ENCODE measurements at places on chromosomes 7 and 10.

DNA sequence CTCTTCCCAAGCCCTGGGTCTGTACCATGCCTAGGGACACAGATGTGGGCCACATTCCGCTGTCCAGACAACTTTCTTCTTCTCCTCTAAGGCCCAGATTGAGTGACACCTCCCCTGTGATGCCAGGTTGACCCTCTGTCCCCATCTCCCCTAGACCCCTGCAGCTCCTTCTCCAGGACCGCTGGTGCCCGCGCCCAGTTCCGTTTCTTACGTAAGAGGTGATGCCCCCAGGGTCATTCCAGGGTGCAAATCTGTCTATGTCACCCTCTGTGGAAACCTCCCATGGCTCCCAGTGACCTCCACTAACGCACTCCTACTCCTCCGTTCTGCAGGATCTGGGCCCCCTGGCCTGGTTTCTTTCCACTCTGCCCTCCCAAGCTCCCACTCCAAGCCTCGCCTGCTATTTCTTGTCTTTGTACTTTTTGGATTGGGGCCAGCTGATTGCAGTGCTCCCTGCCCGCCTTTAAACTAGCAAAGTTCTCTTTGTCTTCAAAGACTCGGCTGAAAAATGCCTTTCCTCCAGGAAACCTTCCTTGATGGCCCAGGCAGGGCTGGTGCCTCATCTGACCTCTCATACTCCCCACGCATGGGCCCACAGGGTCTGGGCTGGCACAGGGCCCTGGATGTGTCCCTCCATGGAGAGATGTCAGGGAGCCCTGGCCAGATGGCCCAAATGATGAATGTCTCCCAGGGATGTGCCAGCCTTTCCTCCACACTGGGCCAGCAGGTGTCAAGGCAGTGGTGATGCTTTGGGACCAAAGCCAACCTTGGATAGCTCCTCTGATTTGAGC is 21.3 kb upstream of the ELN start:
- no peak for DNase-seq

GRCh38 chr7:152596824-152597223 is 79.1 kb downstream of the XRCC2 start:
- no peak for DNase-seq

GRCh38 chr7:96100737-96101136 is 221.2 kb downstream of the SLC25A13 start:
- no peak for DNase-seq

GRCh38 chr10:30114881-30115625 is 55.7 kb upstream of the JCAD start:
- DNase-seq, result no peak

- DNase-seq, result no peak
Measured at GRCh38 chr7:69962186-69963065, 364.2 kb downstream of the AUTS2 start.

DNA sequence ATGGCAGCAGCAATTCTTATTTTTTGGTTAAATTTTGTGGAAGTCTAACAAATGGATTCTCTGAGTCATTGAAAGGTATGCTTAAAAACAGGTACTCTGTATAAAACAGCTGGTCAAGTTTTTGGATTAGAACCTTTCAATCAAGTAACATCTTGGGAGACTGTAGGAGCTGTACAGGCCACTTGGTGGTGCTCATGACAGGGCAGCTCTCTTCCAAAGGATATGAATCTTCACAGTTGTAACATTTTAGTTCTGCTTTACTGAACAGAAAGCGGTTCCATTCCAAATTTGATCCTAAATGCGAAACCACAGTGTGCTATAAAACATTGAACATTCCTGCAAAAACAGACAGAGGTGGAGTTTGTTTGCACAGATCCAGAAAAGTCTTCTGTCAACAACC is 44.5 kb upstream of the AGR3 start:
- DNase-seq, result no peak

DNA sequence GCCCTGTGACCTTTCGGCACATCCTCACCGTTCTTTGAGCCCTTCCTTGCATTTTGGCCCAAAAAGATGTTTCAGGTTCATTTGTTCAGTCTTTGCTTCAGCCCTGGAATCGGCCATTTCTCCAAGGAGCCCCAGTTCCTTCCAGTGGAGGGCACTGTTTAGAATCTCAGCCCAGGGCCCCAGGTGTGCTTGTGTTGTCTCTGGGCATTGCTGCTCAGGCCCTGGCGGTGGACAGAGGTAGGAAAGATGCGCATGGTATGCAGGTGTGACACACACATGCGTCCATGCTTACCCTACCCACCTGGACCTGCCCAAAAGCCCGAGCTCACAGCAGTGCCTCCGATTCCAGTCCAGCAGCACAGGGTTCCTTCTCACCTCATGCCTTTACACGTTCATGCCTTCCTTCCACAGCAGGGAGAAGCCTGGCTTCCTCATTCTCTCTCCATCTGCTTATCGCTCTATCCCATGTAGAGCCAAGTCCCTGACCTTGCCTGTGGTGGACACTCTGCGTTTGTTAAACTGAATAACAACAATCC is 70.6 kb downstream of the LHPP start:
- DNase-seq, result no peak

DNA sequence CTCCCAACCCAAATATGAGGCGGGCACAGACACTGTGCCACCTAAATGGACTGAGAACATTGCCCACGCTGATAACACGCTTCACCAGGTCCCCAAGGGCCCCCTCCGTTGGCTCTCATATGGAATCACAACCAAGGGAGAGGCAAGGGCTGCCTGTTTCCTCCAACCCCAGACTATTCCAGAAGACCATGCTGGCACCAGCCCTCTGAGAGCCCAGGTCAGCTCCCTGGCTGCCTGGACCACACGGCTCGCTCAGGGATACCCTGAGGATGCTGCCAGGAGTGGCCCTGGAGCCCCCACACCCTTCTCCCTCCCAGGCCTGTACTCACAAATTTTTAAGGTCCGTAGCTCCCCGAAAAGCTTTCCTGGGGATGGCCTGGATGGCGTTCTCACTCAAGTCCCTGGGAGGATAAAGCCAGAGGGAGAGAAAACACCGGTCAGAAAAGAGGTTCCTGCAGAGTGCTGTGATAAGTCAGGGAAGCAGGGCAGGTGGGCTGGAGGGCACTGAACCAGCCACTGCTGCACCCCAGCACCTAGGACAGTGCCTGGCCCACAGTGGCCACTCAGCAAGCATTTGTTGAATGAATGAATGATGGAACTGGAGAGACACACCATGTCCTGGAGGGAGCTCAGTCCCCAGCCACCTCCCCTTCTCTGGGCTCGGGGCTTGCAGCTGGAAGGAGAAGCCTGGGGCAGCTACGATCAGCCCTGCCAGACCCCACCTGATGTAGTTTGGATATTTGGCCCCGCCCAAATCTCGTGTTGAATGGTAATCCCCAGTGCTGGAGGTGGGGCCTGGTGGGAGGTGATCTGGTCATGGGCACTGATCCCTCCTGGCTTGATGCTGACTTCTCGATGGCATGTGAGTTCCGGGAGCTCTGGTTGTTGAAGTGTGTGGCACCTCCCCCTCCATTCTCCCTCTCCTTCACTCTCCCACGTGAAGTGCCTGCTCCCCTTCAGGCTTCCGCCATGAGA is 119.8 kb downstream of the SLIT1 start:
- no peak for DNase-seq

DNA sequence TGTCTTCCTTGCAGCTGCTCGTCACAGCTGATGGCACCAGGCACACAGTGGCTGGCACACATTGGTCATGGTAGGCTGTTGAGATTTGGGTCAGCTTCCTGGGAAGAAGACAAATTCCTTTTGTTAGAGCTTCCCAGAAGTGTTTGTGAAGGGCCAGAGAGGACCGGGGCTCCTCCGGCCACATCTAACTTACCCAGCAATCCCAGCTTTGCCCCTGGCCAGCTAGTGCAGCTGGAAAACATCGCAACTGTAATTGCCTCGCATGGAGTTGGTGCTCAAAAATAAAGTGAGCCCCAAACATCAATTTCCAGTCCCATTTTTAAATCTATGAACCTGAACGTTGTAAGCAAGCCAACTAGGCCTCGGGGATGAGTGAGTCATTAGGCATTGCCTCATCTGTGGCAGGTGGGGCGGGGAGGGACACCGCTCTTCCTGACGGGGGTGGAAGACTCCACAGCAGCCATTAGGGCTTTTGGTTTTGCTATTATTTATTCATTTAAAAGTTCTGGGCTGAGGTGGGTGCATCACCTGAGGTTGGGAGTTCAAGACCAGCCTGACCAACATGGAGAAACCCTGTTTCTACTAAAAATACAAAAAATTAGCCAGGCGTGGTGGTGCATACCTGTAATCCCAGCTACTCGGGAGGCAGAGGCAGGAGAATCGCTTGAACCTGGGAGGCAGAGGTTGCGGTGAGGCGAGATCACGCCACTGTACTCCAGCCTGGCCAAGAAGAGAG is 12.4 kb downstream of the CPA5 start:
- DNase-seq, result peak; percentile 76

GRCh38 chr10:28925121-28925663 is 247.9 kb downstream of the BAMBI start:
- DNase-seq, result no peak

GRCh38 chr10:42951486-42952251 is 125.2 kb upstream of the RET start:
- DNase-seq, result no peak

- no peak for DNase-seq
Measured at GRCh38 chr7:31054608-31055278, 2.6 kb downstream of the ADCYAP1R1 start.

GRCh38 chr10:68108653-68109052 is 635 bp upstream of the MYPN start:
- no peak for DNase-seq

DNA sequence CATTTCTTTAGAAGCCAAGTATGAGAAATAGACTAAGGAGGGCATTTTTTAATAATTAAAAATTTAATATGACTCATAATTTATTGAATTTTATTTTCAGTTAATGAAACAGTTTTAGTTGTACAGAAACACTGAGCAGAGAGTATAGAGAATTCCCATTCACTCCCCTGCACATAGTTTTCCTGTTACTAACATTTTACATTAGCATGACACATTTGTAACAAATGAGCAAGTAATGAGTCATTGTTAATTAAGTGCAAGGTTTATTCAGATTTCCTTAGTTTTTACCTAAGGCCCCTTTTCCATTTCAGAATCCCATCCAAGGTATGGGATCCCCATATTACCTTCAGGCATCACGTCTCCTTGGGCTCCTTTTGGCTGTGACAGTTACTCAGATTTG is 271.5 kb upstream of the FZD8 start:
- no peak for DNase-seq

DNA sequence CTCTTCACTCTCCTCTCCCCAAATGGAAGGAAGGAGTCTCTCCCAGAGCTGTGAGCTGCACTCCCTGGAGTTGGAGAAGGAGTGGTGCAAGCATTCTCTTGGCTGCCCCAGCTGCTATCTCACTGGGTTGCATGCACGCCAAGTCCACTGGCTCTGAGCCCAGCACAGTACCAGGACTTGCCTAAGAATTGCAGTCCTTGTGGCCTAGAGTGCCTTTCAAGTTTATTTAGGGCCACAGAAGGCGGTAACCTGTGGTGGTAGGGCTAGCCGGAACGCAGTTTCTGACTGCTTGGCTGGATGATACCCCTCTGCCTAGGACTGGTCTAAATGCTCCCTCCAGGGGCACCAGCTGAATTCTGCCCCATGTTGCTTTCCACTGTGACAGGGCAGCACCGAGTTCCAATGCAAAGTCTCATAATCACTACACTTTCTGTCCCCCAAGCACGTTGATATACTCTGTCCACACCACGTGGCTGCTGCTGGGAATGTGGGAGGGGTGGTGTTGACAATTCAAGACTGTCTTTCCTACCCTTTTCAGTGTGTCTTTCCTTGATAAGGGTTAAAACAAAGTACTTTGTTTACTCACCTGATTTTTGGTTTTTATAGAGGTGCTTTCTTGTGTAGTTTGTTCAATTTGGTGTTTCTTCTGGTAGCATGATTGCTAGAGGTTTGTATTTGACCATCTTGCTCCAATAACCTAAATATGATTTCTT is 57.0 kb downstream of the PHTF2 start:
- no peak for DNase-seq

DNA sequence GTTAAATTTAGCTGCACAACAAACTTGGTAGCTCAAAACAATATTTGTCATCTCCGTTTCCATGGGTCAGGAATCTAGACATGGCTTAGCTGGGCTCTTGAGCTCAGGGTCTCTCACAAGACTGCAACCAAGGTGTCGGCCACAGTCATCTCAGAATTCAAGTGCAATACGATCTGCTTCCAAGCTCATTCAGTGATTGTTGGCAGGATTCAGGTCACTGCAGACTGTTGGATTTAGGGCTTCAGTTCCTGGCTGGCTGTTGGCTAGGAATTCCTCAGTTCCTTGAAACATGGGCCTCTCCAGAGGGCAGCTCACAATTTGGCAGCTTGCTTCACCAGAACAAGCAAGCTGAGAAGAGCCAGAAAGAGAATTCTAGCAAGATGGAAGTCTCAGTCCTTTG is 17.5 kb upstream of the CHST3 start:
- no peak for DNase-seq

DNA sequence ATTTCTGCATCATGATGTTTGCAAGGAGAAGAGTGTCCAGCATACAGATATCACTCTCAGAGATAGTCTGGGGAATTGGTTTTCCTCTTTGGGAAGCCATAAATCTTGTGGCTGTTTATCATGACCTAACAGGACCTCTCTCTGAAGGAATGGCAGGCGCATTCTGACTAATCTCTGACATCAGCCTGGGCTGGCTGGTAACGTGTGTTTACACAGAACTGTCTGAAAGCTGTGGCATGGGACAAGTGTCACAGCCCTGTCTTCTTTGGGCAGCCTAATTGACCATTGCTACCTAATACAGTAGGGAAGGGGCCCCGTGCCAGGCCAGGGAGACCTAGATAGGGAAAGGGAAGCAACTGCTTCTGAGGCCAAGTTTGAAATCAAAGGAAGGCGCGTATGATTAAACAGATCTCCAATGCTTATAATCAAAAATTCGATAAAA is 73.9 kb upstream of the CABCOCO1 start:
- DNase-seq, result no peak

GRCh38 chr10:93503075-93503474 is 6.7 kb downstream of the CEP55 start:
- no peak for DNase-seq

- no peak for DNase-seq
Measured at GRCh38 chr7:947391-948210, 6.9 kb downstream of the ADAP1 start.

- no peak for DNase-seq
Measured at GRCh38 chr10:88896372-88896993, 16.4 kb downstream of the STAMBPL1 start.

- DNase-seq, result no peak
Measured at GRCh38 chr7:126791306-126791705, 461.4 kb downstream of the GRM8 start.

DNA sequence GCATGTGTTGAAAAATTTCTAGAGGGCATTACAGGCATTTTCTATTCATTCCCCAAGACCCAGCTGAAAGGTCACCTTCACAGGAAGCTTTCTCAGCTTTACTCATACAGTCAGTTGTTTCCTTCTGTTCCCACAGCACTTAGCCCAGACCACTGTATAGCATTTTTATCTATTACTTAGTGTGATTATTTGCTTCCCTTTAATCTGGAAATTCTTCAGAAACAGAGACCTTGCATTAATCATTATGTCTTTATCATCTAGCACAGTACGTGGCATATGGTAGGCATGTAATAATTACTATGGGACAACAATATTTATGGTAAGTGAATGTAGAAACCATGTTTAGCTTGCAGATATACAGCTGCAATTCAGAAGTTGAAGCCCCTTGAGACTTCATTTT is 38.2 kb upstream of the CDK6 start:
- no peak for DNase-seq

GRCh38 chr10:58473976-58474375 is 38.7 kb upstream of the BICC1 start:
- no peak for DNase-seq

- DNase-seq, result no peak
Measured at GRCh38 chr10:45064998-45065397, 64.3 kb downstream of the ZNF22 start.

- DNase-seq, result no peak
Measured at GRCh38 chr10:112538168-112538567, 91.2 kb downstream of the VTI1A start.

- no peak for DNase-seq
Measured at GRCh38 chr7:14806891-14807290, 95.7 kb downstream of the DGKB start.
